Eye (tissue), 1 donor: ENCODE measurements at places on chromosomes 5 and 9.

DNA sequence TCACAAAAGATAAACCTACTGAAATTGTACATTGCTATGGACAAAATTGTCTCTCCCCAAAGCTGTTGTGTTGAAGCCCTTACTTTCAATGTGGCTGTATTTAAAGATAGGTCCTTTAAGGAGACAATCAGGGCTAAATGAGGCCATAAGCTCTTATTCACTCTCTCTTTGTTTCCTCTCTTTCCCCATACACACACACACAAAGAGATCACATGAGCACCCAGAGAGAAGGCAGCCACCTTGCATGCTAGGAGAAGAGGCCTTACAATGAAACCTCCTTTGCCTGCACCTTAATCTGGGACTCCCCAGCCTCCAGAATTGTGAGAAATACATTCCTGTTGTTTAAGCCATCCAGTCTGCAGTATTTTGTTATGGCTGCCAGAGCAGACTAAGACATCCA is 1295.6 kb upstream of the CDH6 start:
- DNase-seq: no peak

- DNase-seq: no peak
These were observed 45.0 kb downstream of the SEMA6A start for GRCh38 chr5:116529615-116530014.

- peak; percentile 81 for DNase-seq
These were observed 46.8 kb downstream of the TMEM245 start for GRCh38 chr9:109072821-109073435.

- no peak for DNase-seq
These were observed 532.4 kb upstream of the ITGA1 start for GRCh38 chr5:52255308-52255707.

- DNase-seq: no peak
These were observed 282.7 kb downstream of the ENC1 start for GRCh38 chr5:74357827-74358226.

DNA sequence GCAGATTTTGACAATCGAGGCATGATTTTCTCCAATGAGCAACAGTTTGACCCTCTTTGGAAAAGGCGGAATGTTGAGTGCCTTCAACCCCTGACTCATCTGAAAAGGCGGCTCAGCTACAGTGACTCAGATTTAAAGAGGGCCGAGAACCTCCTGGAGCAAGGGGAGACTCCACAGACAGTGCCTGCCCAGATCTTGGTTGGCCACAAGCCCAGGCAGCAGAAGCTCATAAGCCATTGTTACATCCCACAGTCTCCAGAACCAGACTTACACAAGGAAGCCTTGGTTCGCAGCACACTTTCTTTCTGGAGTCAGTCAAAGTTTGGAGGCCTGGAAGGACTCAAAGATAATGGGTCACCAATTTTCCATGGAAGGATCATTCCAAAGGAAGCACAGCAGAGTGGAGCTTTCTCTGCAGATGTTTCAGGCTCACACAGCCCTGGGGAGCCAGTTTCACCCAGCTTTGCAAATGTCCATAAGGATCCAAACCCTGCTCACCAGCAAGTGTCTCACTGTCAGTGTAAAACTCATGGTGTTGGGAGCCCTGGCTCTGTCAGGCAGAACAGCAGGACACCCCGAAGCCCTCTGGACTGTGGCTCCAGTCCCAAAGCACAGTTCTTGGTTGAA is 13.6 kb downstream of the PTPDC1 start:
- no peak for DNase-seq

- DNase-seq: peak; percentile 83
These were observed 296.9 kb downstream of the ADAMTS6 start for GRCh38 chr5:65184780-65185179.

- no peak for DNase-seq
These were observed 13.7 kb upstream of the PRELID2 start for GRCh38 chr5:145848854-145849253.

GRCh38 chr5:126695091-126695490 is 81.8 kb upstream of the LMNB1 start:
- DNase-seq: no peak
